Activated T-helper 9 cell treated with anti-CD3 and anti-CD28 coated beads, Interleukin-2, amount 50 U/mL, for 16 hours (primary cell): ENCODE measurements at places on chromosomes 11 and 22.

DNA sequence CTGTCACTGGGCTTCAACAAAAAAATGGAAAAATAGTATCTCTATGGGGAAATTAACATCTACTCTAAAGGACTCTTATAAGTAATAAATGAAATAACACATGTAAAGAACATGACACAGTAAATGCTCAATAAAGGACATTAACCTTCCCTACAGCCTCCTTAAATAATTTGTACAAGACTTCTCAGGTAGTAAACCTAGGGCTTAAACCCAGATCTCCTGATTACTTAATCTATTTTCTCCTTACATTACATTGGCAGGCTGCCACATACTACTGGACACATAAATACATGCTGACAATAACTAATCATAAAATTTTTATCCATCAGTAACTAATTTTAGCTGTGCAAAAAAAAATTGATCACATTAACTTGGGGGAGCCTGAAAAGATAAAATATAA lies 4.9 kb downstream of the AMBRA1 start:
- no peak for DNase-seq

DNA sequence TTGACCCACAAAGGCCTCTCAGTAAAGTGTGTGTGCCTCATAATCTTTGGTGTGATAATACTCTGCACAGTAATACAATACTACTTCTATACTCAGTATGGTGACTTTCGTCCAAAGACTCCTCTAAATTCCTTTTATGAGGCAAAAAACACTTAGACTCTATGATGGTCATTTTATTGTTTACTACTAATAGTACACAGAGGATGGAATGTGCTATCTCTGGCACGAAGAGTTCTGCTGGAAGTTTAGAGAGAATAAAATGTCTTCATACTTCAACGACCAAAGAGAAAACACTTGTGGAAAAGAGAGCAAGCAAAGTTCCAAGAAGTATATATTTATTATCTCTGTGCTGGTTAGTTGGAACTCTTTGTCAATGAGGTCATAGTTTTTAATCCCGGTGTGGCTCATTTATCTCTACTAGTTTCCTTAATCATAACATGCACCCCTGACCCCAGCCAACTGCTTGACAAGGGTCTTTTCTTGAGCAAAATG lies 7.5 kb upstream of the CSTF3 start:
- DNase-seq, result no peak

GRCh38 chr11:130480186-130480585 lies 31.7 kb downstream of the ADAMTS15 start:
- DNase-seq, result no peak

DNA sequence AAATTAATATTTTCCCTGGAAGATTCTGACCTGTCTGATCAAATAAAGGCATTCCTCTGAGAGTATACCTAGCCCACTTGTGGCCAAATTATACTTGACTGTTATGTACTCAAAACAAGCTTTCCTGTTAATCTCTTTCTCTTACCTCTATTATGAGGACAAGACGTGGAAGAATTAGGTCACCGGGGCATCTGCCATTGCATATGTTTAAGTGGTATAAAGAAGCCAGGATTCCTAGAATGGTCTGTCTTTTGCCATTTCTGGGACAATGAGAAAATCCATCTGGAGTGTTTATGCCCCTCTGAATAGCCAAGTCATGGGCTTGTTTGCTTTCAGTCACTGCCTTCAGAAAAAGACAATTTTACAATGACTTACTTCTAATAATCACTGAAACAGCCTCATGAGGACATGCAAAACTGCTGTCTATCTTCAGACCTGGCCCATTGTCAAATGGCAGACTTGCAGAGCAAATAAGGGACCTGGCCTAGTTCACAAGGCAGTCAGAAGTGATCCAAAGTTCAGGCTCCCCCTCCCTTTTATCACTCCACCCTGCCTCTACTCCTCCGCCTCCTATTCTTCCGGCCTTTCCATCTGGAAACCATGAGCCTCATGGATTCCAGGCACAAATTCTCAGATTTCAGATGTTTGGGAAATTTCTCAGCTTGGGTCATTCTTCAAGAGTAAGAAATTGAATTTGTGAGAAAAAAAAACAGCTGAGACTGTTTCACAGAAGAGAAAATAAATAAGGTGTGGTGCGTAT lies 128.1 kb upstream of the LDLRAD3 start:
- DNase-seq, result no peak

GRCh38 chr22:35560366-35560765 lies 19.7 kb downstream of the RASD2 start:
- no peak for DNase-seq
